ENCODE measurements at places on chromosomes 7 and 10.

DNA sequence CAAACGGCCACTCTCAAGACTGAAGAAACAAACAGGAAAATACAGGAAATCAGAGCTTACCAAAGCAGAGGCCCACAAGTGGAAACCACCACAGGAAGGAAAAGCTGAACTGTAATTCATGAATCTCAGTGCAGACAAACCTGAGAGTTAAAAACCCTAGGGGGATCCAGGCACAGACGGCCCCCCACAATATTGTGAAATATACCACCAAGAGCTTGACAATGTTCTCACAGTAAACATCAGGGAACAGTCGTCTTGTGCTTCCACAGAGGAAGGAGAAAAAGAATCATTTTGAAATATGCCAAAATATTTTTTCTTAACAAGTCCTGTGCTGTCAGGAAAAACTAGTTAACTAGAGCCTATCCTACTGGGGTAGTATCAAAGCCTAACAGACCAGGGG lies 68.2 kb upstream of the NRG3 start:
- no peak for DNase-seq

GRCh38 chr10:45425621-45426563 lies 51.9 kb downstream of the ALOX5 start:
- no peak for DNase-seq

GRCh38 chr7:108094933-108095710 lies 35.0 kb downstream of the LAMB4 start:
- DNase-seq, result no peak

DNA sequence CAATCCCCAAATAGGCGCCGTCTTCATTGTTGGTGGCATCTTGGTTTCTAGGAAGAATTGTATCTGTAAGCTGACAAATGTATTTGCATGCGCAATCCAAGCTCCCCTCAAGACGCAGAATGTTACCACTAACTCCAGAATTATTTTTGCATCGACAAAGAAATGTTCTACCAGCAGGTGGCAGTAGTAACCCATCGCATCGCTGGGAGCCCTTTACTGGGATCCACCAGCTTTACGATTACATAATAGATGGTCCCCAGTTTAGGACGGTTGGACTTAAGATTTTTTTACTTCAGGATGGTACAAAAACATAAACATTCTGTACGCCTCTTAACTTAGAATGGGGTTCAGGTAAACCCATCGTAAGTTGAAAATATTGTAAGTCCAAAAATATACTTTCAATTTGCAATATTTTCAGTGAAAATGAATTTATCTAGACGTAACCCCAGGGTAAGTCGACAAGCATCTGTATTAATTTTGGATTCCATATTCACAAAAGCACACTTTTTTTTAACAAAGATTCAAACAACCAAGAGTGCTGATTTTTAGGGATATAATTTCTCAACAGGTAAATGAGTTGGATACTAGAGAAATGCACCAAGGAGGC lies 114.0 kb upstream of the COBL start:
- peak; percentile 41 for DNase-seq

DNA sequence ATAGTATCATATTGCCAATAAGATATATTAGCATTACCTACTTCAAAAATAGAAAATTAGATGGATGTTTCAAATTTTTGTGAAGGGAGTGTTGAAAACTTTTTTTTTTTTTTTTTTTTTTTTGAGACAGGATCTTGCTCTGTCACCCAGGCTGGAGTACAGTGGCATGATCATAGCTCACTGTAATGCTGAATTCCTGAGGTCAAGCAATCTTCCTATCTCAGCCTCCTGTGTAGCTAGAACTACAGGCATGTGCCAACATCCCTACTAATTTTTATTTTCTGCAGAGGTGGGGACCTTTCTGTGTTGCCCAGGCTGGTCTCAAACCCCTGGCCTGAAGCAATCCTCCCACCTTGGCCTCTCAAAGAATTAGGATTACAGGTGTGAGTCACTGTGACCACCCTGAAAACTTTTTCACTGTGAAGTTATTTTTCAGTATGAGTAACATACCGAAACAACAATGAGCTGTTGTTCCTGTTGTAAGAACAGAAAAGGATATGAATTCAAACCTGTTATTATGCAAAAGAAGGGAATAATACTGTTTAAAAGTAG lies 266.9 kb downstream of the NEBL start:
- no peak for DNase-seq

- no peak for DNase-seq
These were observed 76.5 kb downstream of the AUTS2 start for GRCh38 chr7:69674701-69675182.

- DNase-seq, result no peak
These were observed 628.4 kb downstream of the PARD3 start for GRCh38 chr10:34186745-34187144.

GRCh38 chr10:79209831-79210230 lies 137.4 kb upstream of the PPIF start:
- DNase-seq, result no peak

GRCh38 chr10:31340343-31340742 lies 21.3 kb downstream of the ZEB1 start:
- DNase-seq, result no peak

GRCh38 chr10:75379212-75379724 lies 22.3 kb downstream of the ZNF503 start:
- DNase-seq, result no peak

DNA sequence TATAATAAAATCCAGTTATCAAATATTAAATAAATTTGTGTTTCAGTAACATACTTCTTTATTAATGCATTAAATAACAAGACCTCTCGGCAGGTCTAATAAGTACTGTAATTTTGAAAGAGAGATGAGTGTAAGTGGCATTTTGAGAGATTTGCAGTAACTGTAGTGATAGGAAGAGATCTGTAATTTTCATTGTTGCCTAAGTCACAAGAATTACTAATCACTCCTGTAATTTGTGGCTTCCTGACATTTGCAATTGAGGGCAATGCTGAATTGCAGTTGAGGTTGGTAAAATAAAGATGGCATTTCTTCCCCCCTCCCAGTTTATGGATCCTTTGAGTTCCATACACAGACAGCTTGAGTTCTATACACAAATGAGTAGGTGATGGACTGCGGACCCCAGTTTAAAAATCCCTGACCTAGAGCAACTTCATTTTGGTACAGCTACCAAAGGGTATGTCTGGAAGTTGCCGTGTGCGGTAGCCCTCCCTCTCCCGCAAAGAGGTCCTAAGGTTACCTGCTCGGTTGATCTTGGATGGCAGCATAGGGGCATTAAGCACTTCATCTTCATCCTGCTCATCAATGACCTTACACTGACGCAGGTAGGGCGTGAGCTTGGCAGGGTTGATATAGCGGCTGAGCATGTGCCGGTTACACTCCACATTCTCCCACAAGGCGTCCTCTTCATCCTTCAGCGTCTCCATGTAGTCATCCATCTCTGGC lies 96.4 kb downstream of the CARD11 start:
- no peak for DNase-seq

DNA sequence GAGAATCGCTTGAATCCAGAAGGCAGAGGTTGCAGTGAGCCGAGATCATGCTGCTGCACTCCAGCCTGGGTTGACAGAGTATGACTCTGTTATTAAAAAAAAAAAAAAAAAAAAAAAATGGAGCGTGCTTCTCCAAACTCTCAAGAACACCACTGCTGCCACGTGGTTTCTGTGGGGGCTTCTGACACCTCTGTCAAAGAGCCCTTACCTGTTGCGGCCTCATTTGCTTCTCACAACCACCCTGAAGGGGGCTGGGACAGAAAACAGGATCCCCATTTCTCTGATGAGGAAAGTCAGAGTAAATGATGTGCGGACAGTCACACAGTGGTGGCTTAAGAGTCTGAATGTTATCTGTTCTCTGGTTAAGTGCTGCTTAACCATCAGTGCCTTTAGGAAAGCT lies 95.3 kb downstream of the RNF216 start:
- DNase-seq, result no peak

GRCh38 chr7:131553931-131554330 lies 2.5 kb downstream of the PODXL start:
- no peak for DNase-seq

- no peak for DNase-seq
These were observed 129.3 kb downstream of the GFRA1 start for GRCh38 chr10:116143673-116144222.

DNA sequence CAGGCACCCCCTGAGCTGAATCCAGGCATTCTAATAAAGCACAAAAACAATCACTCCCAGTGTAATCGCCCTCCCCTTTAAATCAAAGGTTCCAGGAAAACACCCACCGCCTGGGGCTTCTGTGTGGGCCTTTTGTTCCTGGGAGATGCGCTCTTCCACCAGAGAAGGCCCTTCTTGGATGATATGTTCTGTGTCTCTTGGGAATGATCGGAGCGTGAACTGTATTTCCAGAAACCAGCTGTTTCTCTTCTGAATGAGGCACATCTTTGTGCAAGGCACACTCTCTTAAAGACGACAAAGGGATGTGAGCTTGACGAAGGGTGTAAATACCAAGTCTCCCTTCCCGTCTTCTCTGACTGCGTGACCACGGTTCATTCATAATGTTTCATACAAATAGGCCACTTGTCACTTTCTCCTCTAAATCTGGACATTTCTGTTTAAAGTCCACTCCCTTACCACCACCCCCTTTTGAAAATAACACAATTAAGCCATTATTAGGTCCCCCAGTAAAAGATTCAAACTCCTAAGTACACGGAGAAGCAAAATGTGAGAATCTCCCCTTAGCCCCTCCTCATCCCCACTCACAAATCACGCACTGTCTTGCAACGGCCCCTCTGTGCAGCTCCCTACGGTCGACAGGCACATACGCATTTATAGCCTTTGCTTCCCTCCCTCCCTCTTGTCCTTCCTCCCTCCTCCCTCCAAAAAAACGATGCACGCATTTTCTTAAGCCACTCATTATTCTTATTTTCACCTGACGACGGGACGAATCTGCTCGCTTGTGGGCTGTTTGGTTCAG lies 45.6 kb upstream of the ENO4 start:
- no peak for DNase-seq

- DNase-seq, result no peak
These were observed 1012.8 kb downstream of the LRMDA start for GRCh38 chr10:76444034-76444800.

GRCh38 chr10:86756511-86757112 lies at the start of gene BMPR1A:
TSS of gene BMPR1A (plus strand) at chr10:86756619. CDS start at chr10:86876019, 119,400 bp downstream.
- no peak for DNase-seq

- DNase-seq, result no peak
These were observed 88.0 kb downstream of the AKAP9 start for GRCh38 chr7:92028686-92029085.

DNA sequence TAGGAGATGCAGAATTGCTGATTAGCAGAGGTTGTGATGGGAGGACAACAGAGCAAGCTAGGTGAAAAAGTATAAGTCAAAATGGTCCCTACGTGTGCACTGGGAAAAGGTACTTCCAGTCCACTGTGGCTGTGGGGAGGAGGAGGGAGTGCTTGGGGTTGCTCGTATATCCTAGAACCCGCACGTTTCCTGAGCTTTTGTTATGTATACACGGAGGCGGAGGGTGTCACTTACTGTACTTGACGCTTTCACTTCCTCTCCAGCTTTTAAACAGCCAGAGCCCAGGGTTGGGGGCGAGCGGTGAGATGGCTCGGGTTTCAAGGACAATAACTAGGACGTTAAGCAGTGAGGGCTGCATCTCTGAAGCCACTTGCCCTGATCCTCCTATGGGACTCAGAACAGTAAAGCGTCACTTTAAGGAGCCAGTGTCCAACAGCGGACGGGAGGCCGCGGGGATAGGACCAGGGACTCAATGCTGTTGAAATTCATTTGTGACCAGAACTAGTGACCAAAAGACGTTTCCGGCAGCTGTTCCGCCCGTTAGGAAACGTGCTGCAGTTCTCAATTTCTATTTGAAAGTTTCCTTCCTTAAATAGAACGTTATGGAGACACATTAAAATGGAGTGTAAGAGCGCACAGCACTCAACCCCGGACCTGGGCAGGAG lies 985 bp upstream of the ETV1 start:
- DNase-seq, result peak; percentile 54

DNA sequence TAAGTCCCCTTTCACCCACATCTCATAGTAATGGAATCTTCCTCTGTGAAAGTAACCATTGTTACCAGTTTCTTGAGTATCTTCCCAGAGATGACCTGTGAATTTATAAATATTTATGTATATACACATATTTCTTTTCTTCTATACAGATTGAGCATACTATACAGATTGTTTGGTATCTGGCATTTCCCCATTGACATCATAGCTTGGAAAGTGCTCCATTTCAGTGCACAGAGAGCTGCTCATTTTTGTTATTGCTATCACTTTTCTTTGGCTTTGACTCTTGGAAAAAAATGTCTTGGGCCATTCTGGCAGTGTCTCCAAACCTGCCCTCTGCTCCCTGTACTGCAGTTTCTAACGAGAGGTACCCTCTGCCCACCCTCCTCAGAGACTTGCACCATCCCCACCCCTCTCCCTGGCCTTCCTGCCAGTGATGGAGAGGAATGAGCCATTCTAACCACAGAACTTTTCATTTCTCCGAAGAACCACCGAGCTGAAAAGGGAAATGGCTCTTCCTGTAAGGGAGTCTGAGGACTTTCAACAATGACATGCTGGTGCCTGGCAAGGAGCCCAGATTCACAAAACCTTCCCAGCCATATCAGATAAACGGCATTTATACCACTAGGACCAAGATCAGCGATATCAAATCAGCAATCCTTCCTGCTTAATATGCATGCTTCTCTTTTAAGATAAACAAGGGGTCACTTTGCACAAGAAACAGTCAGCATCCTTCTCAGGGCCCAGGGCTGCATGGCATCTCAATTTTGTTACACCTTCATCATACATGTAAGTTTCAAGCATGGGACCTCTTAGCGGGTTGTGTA lies 19.7 kb upstream of the CCSER2 start:
- DNase-seq, result no peak

DNA sequence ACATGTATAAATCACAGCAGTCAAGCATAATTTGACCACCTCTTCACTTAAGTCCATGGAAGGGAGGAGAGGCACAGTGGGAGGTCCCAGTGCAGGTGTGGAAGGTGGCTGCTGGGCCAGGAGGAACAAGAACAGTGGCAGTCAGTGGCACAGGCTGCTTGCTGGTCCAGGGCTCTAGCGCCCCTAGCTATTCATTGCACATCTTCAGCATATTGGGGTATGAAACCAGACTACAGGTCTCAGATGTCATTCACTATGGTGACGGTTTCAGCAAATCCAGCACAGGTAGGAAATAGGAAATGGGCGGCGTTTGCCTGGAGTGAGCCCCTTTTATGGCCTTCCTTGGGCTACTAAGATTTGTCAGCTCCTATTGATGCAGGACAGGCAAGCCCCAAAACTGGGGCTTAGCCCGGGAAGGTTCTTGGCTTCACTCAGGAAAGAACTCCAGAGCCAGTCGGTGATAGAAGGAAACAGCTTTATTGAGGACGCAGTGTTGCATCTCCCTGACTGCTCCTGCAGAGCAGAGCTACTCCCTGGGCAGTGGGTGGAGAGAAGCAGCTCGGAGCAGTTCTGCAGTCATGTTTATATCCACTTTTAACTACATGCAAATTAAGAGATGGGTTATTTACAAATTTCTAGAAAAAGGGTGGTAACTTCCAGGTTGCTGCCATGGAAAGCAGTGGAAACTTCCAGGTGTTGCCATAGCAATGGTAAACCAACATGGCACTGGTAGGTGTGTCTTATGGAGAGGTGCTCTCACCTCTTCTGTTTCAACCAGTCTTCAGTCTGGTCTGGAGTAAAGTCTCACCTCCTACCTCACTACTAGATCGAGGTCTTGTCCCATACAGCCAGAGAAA lies 608.8 kb downstream of the PARD3 start:
- DNase-seq, result no peak

All from erythroblast (primary cell).